ENCODE measurements at places on chromosomes 3 and 15.

GRCh38 chr15:68372291-68372811, 59.6 kb downstream of the ITGA11 start:
- DNase-seq, result peak; percentile 27

DNA sequence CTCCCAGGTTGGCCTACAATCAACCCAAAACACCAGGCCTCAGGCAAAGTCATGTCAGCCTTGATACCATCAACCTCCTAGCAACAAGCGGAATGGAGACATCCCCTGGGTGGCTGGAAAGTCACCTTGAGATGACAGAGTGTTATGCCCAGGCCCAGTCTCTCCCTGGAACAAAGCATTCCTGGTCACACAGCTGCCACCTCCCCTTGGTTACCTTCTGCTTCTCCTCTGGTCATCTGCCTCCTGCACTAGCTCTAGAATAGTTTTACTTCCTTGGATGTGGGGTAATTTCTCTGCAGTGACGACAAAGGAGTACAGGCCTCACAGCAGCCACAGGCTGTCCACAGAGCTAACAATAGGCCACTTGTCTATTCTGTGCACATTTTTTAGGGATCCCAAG, 114.9 kb downstream of the RFTN1 start:
- no peak for DNase-seq

DNA sequence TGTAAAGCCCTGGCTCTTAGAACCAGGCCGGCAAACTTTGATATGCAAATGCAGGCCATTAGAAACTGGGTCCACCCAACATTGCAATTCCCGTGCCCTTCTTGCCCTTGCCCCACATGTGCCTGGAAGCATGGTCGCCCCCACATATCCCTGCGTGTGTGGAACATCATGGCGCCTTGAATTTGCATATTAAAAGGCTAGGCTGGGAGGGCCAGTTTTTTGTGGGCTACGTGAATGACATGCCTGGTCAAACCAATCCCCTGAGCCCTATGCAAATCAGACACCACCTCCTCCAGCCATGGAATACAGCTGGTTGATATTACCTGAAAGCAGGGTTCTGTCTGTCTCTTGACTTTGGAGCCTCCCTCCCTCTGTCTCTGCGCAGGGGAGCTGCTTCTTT, 58.7 kb upstream of the ARHGEF26 start:
- no peak for DNase-seq

DNA sequence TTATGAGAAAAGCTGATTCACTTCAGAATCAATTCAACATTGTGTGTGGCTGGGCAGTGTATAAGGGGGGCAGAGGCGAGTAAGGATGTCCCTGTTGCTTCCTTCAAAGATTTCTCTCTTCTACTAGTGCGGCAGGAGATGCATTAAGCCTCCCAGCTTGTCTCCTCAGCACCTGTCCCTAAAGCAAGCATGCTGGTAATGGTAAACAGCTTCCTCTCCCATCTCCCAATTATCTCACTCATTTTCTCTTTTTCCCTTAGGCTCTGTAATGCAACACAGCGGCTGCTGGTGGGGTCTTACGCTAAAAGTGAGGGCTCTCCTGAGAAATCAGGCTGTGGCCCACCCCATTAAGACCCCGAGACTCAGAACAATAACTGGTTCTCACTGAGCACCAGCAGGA, 306.4 kb upstream of the ROPN1 start:
- DNase-seq, result no peak

GRCh38 chr3:52234516-52235447, 4.2 kb downstream of the TWF2 start:
- DNase-seq, result no peak

- no peak for DNase-seq
Observed at GRCh38 chr3:196519718-196520082, 4.6 kb upstream of the SMCO1 start.

DNA sequence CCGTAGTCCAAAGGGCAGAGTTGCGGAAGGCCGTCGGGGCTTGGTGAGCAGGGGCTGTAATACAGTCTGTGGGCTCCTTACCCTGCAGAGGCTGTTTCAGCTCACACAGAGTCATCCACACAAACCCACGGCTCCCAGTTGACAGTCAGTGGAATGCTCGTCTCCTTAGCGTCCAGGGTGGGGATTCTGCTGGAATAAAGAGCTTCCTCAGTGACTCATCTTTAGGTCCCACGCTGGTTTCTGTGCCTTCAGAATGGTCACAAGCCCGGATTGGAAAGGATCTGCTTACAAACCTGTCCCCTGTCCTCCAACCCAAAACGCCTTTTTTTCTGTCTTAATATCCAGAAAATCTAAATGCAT, 201.3 kb upstream of the TPM1 start:
- DNase-seq, result no peak

DNA sequence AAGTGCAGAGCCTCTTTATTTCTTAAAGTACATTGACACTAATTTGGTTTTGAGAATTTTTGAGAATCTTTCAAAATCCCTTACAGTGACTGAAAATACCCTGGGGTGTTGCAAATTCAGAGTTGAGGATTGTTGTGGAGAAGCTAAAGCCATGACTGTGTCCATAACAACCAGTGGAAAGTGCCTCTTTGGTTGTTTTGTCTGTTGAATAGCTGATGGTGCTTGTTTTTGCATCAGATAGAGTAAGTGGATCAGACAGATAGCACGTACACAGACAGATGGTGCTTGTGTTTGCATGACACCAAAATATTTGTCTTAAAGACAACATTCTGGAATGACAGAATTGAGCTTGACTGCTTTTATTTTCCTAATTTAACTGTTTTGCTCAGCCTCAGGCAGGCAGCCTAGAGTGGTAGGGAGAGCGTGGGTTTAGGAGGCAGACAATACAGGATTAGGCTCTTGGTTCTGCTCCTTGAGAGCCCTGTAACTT, 265.0 kb downstream of the IL20RB start:
- no peak for DNase-seq

GRCh38 chr3:62922326-62922725, 47.1 kb upstream of the CADPS start:
- peak; percentile 12 for DNase-seq

DNA sequence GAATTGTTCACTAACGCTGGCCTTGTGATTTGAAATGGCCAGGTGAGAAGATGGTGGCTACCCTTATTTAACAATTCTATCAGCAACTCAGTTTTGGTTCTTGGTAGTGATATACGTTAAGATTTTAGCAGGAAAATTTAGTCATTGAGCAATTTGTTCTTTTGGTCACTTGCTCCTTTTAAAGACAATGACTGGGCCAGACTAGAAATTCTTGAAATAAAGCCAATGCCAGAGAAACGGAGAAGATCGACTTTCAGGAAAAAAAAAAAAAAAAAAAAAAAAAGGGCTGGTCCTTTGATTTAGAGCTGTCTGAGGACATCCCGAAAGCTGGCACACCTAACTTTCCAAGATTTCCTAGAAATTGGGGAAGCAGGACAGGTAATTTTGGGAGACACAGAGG, 178.5 kb downstream of the FNDC3B start:
- DNase-seq, result peak; percentile 65

DNA sequence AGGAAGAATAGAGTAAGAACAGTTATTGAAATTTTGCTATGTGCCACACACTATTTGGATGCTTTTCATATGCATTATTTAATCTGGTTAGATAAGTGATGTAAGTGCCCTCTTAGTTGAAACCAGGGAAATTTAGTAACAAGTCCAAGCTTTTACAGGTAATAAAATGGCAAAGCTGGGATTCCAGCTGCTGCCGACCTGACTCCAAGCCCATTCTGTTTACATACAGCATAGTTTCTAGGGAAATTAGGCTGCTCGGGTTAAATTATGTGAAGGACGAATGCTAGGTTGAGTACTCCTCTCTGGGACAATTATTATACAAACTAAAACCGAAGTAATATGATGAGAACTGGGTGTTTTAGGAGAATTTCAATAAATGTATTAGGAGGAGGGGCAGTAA, 38.7 kb upstream of the FAH start:
- no peak for DNase-seq

DNA sequence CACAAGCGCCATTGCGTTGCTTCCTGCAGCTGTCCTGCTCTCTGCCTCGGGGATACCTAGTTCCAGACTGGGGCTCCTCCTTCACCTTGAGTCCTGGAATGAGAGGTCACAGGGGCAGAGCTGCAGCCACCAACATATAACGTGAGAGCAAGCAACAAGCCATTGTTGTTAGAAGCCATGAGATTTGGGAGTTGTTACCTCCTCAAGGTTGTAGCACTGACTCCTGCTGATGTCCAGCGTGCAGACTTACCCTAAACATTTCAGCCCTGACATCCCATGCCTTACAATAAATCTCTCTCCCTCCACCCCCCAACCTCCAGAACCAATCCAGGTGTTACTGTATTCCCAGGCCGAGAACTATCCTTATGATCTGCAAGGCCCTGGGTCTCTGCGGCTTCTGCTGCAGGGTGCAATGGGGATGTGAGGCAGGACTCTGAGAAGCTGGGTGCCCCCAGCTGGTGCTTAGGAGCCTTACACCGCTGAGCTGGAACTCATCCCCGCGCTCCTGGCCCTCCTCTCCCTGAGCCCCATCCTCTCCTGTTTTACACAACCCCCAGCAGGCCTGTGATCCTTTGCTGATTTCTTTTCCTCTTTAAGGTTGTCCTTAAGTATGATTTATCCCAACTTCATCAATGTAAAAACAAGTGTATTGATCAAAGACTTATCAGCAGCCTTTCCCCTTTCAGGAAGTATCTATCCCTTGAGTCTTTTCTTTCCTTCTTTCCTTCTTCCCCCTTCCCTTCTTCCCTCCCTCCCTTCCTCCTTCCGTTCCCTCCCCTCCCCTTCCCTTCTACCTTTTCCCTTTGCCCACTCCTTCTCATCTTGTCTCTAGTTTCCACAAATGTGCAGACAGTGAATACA, 84.2 kb upstream of the ABHD2 start:
- peak; percentile 56 for DNase-seq

DNA sequence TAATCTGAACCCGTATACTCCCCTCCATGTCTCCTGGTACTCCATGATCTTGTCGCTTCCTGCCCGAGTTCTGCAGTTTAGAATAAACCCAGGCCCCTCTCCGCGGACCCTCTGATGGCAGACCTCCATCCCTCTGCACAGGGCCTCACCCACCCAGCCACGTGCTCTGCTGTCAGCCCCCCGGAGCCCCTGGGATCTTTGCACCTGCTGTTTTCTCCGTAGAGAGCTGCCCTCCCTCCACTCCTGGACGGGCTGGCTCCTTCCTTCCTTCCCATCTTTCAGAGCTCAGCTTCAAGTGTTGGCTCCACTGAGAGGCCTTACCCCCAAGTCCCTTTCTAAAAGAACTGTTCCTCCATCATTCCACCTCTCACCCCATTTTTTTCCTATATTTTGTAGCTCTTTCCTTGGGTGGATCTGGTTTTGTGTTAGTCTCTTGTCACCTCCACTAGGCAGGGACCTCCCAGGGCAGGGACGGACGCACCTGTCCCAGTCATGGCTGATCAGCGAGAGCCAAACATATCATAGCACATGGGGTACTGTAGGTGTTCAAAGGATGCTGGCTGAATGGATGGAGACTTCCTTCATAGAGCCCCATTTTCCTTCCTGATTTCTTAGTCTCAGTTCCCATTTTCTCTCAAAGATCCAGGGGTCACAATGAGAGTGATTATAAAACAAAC, 106.6 kb downstream of the VGLL4 start:
- DNase-seq, result no peak

DNA sequence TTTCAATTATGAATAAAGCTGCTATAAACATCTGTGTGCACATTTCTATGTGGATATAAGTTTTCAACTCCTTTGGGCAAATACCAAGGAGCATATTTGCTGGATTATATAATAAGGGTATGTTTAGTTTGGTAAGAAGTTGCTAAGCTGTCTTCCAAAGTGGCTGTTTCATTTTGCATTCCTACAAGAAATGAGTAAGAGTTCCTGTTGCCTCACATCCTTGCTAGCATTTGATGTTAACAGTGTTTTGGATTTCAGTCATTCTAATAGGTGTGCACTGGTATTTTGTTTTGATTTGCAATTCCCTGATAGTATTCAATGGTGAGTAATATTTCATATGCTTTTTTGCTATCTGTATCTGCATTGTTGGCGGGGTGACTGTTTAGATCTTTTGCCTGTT, 120.7 kb upstream of the MDFIC2 start:
- DNase-seq, result no peak

GRCh38 chr3:124859025-124859424, 28.1 kb downstream of the ITGB5 start:
- DNase-seq, result peak; percentile 50

GRCh38 chr3:132781922-132782321, 59.7 kb upstream of the NPHP3 start:
- DNase-seq, result no peak

- DNase-seq, result peak; percentile 97
Observed at GRCh38 chr3:73786321-73786807, 161.6 kb upstream of the PDZRN3 start.

DNA sequence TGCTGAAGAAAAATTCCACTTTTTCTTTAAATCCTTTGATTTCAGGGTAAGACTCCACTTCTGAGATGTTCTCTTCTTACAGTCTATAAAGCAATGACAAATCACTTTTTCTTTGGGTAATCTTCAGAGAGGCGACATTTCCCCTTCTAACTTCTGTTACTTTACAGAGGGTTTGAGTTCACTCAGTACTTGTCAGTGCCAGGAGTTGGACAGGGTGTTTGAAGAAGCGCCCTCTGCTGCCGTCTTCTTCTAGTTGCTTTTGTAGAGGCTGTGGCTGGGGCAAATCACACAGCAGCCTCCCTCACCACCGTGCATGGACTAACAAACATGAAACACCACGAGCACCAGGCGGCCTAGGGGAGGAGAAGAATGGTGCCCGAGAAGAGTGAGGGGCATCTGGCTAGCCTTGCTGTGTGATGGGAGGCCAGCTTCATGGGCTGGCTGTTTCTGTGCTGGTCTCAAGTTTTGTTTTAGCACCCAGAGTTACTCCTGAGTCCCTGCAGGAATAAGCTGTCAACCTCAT, at the start of gene CD80:
CD80 (minus strand) TSS at position 174 of the 523 bp plus-strand sequence. CDS start 1,886 bp downstream, outside the sequence.
- DNase-seq, result peak; percentile 47

- DNase-seq, result peak; percentile 13
Observed at GRCh38 chr3:77102951-77103769, 63.3 kb downstream of the ROBO2 start.
